ENCODE measurements at places on chromosomes 12 and 14.

DNA sequence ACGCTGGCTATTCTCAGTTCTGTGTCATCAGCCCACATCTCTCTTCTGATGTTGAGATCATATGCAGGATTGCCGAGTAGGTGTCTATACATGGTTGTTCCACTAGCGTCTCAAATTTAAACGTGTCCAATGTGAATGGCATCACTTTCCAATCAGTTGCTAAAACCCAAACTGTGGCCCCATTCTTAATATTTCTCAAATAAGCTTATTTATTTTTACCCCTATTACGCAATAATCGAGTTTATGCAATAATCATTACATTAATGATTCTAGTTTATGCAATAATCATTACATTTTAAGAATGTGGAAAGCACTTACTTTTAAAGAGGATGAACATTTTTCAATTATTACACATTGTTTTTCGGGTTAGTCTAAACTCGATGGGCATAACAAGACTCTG, 47.8 kb downstream of the ACSS3 start:
- DNase-seq: no peak

DNA sequence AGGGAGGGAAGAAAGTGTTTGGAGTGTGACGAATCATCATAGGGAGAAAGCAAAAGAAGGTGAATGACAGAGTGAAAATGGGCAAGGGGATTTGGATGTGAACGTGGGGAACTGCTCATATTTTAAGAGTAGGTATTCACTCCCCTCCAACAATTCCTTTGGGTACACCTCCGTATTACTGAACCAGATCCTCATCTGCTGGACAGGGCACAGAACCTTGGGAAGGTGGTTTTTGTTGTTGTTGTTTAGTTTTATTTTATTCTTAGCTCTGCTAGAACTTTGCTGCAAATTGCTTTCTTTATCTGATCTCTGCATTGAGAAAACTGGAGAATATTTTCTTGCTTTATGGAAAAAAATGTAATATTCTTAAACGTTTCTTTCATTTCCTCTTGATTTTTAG, 7.1 kb downstream of the SCN8A start:
- no peak for DNase-seq

DNA sequence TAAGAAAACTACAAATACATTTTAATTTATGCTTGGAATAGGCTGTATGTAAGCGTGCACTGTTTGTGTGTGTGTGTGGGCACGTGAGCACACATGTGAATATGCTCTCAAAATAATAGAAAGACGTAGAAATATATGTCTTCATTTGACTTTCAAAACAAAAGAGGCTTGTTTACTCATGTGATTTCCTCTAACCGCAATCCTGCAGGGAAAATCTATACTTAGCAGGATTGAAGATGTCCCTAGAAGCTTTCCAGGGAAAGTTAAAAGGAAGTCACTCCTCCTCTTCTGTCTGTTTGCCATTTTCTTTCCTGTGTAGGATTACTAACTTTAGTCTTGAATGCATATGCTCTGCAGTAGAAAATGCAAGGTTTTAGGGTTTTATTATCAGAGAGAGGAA, 404.7 kb downstream of the MDGA2 start:
- DNase-seq: no peak

DNA sequence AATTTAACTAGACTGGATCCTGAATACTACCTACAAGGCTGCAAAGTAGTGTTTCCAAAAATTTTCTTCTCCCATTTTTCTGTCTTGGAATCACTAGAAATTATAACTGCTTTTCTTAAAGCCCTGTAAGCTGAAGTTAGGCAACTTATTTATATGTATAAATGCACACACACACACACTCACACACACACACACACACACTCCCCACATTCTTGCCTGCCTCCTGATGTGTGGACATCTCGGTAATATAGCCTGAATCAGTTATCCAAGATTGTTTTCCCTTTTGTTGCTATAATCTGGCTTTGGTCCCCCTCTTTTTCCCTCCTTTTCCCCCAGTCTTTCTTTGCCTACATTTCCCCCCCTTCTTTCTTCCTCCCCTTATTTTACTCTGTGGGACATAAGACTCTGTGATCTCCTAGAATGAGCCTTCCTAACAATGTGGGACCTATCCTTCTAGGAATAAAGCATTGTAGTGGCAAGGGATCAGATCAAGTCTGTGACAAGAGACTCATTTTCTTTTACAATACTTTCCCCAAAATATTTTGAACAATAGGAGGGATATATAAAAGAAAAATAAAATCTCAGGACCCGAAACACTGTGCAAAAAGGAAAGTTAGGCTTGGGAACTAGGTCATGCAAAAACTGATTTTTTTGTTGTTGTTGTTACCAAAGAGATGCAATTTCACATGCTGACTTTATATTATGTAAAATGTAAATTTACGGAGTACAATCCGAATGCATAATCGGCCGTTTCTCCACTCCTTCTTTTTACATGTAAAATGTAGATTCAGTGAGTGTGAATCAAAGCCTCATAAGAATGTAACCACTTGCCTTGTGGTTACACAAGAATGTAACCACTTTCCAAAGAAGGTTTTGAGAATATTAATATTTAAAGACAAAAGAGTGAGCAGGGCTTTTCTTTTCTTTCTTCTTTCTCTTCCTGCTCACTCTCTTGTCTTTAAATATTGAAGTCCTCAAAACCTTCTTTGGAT, 26.3 kb upstream of the CD69 start:
- DNase-seq: no peak

DNA sequence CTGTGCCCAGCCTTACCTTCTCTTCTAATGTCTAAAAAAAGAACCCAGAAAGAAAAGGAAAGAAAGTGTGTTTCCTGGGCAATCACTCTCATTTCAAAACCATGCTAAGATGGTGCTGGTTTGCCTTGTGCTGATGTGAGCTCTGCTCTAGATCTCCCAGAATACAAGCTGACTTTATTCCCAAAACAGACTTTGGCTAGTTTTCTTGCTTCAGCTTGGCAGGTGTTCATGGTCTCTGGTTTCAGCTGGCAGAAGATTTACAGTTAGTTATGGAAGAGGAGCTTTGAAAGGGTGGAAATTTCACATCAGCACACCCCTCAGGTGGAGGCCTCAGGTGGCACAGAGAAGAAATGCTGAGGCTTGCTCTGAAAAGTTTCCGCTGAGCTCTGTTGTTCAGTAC, 34.4 kb downstream of the PPP1R36 start:
- DNase-seq: no peak

Data from activated gamma-delta T cell (primary cell).